ENCODE measurements at places on chromosomes 12 and 14. TPM values are rescaled to one million over a fixed set of nuclear protein-coding genes. Genes with fewer than 3 reads are reported as not detected.

Gene CAPZA3
- not detected for total RNA-seq

Gene PPP4R4
- total RNA-seq, result 6.6 TPM

Gene MANSC4
- total RNA-seq, result not detected

Gene AQP2
- not detected for total RNA-seq
